ENCODE measurements at places on chromosomes 1 and 21. TPM values are rescaled to one million over a fixed set of nuclear protein-coding genes. Genes with fewer than 3 reads are reported as not detected.

- no peak for DNase-seq
- no peak overlapping the region for H3K4me3 ChIP-seq
- H3K27me3 ChIP-seq, result no peaks in the 10 kb centered on the region
- H3K27ac ChIP-seq, result no peak overlapping the region
- no peaks in the 10 kb centered on the region for H3K36me3 ChIP-seq
Measured at GRCh38 chr1:236495467-236496112, 28.2 kb upstream of the LGALS8 start.

DNA sequence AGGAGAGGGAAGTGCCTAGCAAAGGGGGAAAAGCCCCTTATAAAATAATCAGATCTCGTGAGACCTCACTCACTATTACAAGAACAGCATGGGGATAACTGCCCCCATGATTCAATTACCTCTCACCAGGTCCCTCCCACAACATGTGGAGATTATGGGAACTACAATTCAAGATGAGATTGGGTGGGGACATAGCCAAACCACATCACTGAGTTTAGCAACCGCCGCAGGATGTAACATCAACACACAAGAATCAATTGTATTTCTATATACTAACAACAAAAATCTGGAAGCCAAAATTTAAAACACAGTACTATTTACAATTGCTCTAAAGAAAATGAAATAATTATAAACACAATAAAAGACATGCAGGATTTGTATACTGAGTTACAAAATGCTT lies 21.9 kb downstream of the DIRAS3 start:
- H3K27me3 ChIP-seq, result no peaks in the 10 kb centered on the region
- no peaks in the 10 kb centered on the region for H3K4me1 ChIP-seq
- no peak overlapping the region for H3K4me3 ChIP-seq

GRCh38 chr1:97893844-97894243 lies 27.0 kb downstream of the DPYD start:
- H3K4me3 ChIP-seq, result no peak overlapping the region
- H3K27ac ChIP-seq, result no peak overlapping the region
- DNase-seq, result no peak
- no peaks in the 10 kb centered on the region for H3K4me1 ChIP-seq
- no peaks in the 10 kb centered on the region for H3K36me3 ChIP-seq

GRCh38 chr1:234633246-234634003 lies 23.4 kb upstream of the IRF2BP2 start:
- H3K4me1 ChIP-seq, result no peaks in the 10 kb centered on the region
- no peak overlapping the region for H3K27ac ChIP-seq
- no peak for DNase-seq

GRCh38 chr1:22861764-22862440 lies 110.8 kb downstream of the LACTBL1 start:
- no peak overlapping the region for H3K4me3 ChIP-seq
- H3K4me1 ChIP-seq, result no peaks in the 10 kb centered on the region
- no peak for DNase-seq
- no peaks in the 10 kb centered on the region for H3K27me3 ChIP-seq

DNA sequence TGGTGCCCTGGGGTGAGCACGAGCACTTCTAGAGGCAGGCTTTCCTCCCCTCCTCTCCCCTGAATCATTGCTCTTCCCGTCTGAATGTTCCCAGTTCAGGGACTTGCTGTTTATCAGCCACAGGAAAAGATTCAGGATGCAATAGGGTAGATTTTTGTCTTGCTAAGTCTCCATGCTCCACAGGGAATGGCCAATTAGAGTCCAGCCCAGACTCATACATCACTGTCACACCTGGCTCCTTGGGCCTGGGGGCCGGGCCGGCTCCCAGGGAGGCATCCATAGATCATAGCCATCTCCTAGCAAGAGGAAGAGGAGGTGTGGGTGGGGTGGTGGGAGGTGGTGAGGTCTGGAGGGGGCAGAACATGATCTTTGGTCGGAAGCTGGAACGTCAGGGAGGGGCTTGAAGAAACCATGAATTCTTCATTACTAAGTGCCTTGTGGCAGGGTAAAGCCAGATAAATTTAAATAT lies 83.4 kb downstream of the LRRN2 start:
- no peak overlapping the region for H3K4me3 ChIP-seq
- H3K27ac ChIP-seq, result no peak overlapping the region
- no peaks in the 10 kb centered on the region for H3K36me3 ChIP-seq
- DNase-seq, result no peak
- no peaks in the 10 kb centered on the region for H3K27me3 ChIP-seq

Gene PPIAL4G
- not detected for total RNA-seq

Gene CGN
- not detected for total RNA-seq

Gene GBP6
- total RNA-seq, result not detected

Gene DPT
- 12.3 TPM for total RNA-seq

GRCh38 chr1:211014275-211014674 lies 119.7 kb downstream of the KCNH1 start:
- H3K27me3 ChIP-seq, result no peaks in the 10 kb centered on the region
- no peaks in the 10 kb centered on the region for H3K36me3 ChIP-seq
- no peak overlapping the region for H3K4me3 ChIP-seq
- no peaks in the 10 kb centered on the region for H3K4me1 ChIP-seq
- no peak for DNase-seq

DNA sequence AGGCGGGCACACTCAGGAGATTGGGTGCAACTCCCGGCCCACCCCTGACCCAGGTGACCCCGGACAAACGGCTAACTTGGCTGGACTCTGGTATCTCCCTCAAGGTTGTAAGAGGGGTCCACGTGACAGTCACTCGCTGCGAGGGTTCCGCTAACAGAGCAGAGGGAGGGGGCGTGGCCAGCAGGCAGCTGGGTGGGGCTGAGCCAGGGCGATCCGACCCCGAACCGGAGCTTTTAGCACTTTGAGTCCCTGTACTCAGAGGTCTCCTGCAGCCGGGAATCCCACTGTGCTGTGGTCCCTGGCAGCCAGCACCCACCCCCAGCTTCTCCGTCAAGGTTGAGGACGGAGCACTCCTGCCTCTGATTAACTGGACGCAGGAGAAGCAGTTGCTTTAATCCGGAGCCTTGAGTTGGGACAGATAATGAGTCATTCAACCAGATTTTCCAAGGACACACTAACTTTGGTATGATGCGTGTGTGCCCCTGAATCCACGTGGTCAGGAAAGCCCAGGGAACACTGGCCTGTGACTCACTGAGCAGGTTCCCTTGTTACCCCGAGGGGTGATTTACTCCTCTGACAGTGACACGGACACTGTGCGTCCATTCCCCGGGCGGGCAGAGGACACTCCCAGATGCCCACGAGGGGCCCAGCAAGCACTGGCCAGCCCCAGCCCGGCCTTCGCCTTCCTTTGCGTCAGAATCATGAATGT lies 16.8 kb downstream of the TRPM2 start:
- no peaks in the 10 kb centered on the region for H3K36me3 ChIP-seq
- DNase-seq, result peak; percentile 56
- H3K27ac ChIP-seq, result no peak overlapping the region
- no peaks in the 10 kb centered on the region for H3K4me1 ChIP-seq
- H3K4me3 ChIP-seq, result no peak overlapping the region

Gene CCDC190
- total RNA-seq, result 1.9 TPM

Gene CCDC185
- total RNA-seq, result not detected

Gene TRNP1
- 37.6 TPM for total RNA-seq

DNA sequence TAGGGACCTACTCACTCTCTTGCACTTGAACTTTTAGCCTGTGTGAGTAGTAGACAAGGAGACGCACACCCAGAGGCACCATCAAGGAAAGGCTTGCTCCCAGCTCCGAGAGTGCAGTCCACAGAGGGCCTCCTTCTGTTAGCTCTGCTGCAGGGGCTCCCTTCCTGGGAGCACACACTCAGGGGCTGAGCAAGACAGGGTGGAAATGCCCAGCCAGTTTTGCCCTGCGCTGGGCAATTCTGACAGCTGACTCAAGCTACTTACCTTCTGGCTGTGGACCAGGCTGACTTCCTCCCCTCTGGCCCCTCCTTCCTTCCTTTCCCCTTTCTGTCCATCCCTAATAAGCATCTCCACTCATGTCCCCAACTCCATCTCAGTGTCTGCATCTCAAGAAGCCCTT lies 449.1 kb downstream of the PTPRU start:
- H3K27ac ChIP-seq, result no peak overlapping the region
- no peaks in the 10 kb centered on the region for H3K27me3 ChIP-seq
- H3K4me1 ChIP-seq, result no peaks in the 10 kb centered on the region

GRCh38 chr21:46409641-46410406 lies 48.9 kb upstream of the DIP2A start:
- no peak for DNase-seq
- no peaks in the 10 kb centered on the region for H3K27me3 ChIP-seq
- no peaks in the 10 kb centered on the region for H3K4me1 ChIP-seq
- H3K4me3 ChIP-seq, result no peak overlapping the region

GRCh38 chr1:2414297-2414958 lies 2.1 kb upstream of the PEX10 start:
- no peak for DNase-seq
- peak overlapping the region; percentile 4 for H3K27ac ChIP-seq
- peaks cover 6% of the 10 kb centered on the region for H3K27me3 ChIP-seq
- H3K36me3 ChIP-seq, result peaks cover 3% of the 10 kb centered on the region
- no peak overlapping the region for H3K4me3 ChIP-seq

GRCh38 chr1:59485171-59485570 lies 188.3 kb downstream of the FGGY start:
- H3K27me3 ChIP-seq, result no peaks in the 10 kb centered on the region
- no peak overlapping the region for H3K27ac ChIP-seq
- no peaks in the 10 kb centered on the region for H3K4me1 ChIP-seq
- no peaks in the 10 kb centered on the region for H3K36me3 ChIP-seq
- no peak overlapping the region for H3K4me3 ChIP-seq

GRCh38 chr1:152533327-152533938 lies 19.2 kb downstream of the CRCT1 start:
- no peaks in the 10 kb centered on the region for H3K36me3 ChIP-seq
- DNase-seq, result no peak
- no peak overlapping the region for H3K27ac ChIP-seq
- H3K4me3 ChIP-seq, result no peak overlapping the region
- no peaks in the 10 kb centered on the region for H3K4me1 ChIP-seq

Gene BMP8B
- not detected for total RNA-seq

- H3K4me3 ChIP-seq, result peak overlapping the region; percentile 88
- H3K4me1 ChIP-seq, result peaks cover 19% of the 10 kb centered on the region
- peak overlapping the region; percentile 90 for H3K27ac ChIP-seq
- H3K27me3 ChIP-seq, result no peaks in the 10 kb centered on the region
- DNase-seq, result no peak
Measured at GRCh38 chr1:42765832-42766740, 742 bp downstream of the P3H1 start.

DNA sequence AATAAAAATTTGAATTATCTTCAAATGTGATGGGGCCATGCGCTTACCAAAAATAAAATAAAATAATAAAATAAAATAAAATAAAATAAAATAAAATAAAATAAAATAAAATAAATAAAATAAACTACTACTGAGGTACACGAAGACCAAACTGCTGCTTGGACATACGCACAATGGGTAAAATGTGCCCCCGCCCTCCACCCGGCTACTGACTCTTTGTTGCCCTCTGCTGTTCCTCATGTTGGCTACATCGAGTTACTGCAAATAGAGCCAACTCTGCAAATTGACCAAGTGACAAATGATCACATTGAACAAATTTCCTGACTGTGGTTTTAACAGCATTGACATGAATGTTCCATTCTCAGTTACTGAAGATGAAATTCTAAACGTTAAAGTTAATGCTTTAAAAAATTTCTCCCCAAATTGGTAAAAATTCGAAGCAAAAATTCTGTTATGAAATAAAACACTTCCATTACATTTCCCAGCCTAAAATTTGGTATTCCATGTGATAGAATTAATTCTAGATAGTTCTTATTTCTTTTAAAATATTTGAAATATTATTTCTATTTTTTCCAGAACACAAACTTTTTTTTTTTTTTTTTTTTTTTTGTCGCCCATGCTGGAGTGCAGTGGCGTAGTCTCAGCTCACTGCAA lies 18.8 kb upstream of the MAP1LC3C start:
- H3K36me3 ChIP-seq, result no peaks in the 10 kb centered on the region
- H3K27me3 ChIP-seq, result no peaks in the 10 kb centered on the region
- H3K4me1 ChIP-seq, result no peaks in the 10 kb centered on the region
- H3K27ac ChIP-seq, result no peak overlapping the region
- DNase-seq, result no peak

Gene CLDN17
- total RNA-seq, result not detected

Gene OR2L8
- total RNA-seq, result not detected

Gene AKT3
- 38.0 TPM for total RNA-seq

DNA sequence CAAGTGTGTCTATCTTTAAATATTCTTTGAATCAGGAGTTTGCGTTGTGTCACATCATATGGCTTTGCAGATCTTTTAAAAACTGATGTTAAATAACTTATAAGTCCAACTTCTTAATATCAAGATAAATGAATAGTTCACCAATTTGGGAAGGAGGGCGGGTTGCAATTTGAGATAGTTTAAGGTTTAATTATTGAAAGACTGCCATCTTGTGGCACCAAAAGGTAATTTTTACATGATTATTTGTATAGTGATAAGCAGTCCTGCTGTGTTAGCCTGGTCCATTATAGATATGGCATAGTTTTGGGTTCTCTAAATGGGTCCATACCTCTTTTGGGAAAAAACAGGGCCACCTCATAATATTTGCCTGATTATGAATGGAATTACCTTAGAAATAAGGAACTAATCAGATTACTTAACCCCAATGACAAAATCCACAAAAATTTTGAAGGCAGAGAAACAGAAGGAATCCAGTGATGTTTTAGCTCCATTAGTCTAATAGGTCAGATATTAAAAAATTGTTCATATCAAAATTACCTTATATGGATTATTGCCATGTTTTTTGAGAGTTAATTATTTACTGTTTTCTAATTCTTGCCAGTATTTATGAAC lies 64.3 kb downstream of the PRKAA2 start:
- no peak for DNase-seq
- H3K4me3 ChIP-seq, result no peak overlapping the region

Gene MMP23B
- 71.3 TPM for total RNA-seq

Gene SHISAL2A
- not detected for total RNA-seq

DNA sequence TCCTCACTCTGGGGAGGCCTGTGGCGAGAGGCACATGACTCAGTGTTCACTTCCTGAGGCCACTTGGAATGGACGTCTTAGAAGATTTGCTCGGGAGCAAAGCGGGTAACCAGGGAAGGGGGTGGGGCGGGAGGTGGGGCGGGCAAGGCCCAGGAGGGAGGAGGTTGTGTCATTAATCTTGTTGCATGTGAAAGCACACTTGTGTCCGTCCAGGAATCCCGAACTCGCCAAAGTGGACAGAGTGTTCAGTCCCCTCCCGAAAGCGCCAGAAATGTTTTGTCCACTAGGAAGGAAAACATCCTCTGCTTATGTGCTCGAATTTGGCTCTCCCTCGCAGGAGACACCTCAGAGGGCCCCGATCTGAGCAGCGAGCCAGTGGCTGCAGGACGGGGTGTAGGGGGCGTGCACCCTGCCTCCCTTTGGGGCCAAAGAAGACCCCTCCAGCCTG lies 84.2 kb downstream of the SPSB1 start:
- H3K27ac ChIP-seq, result peak overlapping the region; percentile 89
- peak; percentile 66 for DNase-seq
- peak overlapping the region; percentile 41 for H3K4me3 ChIP-seq
- peaks cover 68% of the 10 kb centered on the region for H3K4me1 ChIP-seq
- H3K36me3 ChIP-seq, result no peaks in the 10 kb centered on the region
- no peaks in the 10 kb centered on the region for H3K27me3 ChIP-seq

DNA sequence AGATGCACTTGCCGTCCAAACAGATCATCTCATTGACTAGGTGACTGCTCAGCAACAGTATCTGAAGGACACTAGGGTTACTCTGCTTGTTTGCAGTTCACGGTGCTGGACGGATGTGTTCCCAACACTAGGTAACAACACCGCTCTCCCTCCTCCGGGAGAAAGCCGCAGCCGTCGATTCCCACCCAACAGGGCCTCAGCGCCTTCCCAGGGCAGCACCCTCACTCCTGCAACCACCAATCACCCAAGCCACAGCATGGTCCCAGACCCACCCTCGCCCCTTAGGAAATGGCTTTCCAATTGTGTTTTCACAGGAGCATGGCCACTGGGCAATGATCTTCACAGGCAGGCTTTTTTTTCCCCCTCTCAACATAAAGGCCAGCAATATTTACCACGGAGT lies 779 bp downstream of the TLR5 start:
- DNase-seq, result no peak
- peak overlapping the region; percentile 46 for H3K4me3 ChIP-seq
- no peak overlapping the region for H3K27ac ChIP-seq
- peaks cover 9% of the 10 kb centered on the region for H3K4me1 ChIP-seq

Data from ascending aorta (tissue), 2 donors.